Activated CD4-positive, alpha-beta T cell treated with anti-CD3 and anti-CD28 coated beads, Interleukin-2, Interleukin-6, amounts not matched to agents 100 ng/mL and 50 ng/mL, durations not matched to agents 16 hours and 8 hours (primary cell): ENCODE measurements at places on chromosomes 13 and 19.
A peak's percentile ranks its signal among the peaks of the same experiment; 100 is the strongest.

DNA sequence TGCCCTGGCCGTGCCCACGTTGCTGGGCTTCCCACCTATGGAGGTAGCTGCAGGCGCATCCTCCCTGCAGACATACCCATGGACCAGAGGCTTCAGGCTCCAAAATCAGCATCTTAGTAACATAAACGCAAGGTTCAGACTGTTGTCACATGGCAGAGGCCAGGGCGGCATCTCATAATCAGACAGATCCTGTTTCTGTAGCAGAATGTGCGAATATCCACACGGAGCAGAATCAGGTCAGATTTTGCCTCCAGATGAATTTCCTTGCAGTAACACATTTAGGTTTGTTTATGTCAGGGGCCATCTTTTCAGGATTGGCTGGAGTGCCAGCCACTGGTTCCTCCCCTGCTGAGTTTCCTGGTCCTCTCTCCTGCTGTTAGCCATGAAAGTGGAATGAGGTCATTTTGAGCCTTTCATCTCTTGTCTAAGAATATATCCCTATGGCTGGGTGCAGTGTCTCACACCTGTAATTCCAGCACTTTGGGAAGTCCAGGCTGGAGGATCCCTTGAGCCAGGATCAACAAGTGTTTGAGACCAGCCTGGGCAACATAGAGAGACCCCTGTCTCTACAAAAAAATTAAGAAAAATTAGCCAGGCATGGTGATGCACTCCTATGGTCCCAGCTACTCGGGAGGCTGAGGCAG lies 20.5 kb downstream of the SMARCA4 start:
- no peak for DNase-seq

- no peak for DNase-seq
These were observed 381.1 kb downstream of the LIG4 start for GRCh38 chr13:107834281-107834680.

GRCh38 chr19:1577090-1577928 lies 9.2 kb upstream of the MEX3D start:
- no peak for DNase-seq

- no peak for DNase-seq
These were observed 87.6 kb upstream of the MBNL2 start for GRCh38 chr13:97134364-97135095.

DNA sequence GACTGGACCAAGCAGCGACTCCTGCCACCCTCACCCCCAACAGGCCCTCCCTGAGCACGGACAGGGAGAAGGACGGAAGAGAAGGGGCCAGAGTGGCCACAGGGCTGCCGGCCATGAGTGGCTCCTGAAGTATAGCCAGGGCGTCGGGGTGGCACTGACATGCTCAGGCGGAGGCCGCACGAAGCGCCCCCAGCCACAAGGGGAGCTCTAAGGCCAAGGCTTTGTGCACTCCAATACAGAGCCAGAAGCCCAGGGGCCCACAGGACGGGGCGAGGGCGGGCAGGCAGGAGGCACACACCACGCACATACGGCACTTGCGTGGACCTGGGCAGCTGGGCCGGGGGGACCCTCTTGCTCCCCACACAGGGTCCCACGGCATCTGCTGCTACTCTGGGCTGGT lies 52.0 kb downstream of the KLF2 start:
- peak; percentile 58 for DNase-seq

GRCh38 chr13:67048084-67048820 lies 181.9 kb downstream of the PCDH9 start:
- DNase-seq = peak; percentile 0

- peak; percentile 47 for DNase-seq
These were observed 8.1 kb downstream of the PTGIR start for GRCh38 chr19:46616631-46617322.

DNA sequence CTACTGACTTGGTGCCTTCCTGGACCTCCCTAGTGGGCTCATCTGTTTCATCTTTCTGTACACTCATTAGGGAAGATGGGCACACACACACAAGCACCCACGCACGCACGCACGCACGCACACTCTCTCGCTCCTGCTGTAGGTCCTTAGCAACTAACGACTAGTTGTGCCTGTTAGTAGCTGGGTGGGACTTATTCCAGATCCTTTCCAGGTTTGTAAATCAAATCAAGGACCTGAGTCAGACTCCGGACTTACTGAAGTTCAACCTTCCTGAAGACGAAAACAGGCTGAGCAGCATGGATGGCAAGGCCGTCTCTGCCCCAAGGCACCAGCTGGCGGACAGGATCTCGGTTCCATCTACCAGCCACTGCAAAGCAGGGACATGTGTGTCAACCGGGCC lies 76.2 kb downstream of the SLC15A1 start:
- DNase-seq = no peak

GRCh38 chr19:38839816-38840582 lies 8.4 kb upstream of the ECH1 start:
- no peak for DNase-seq

DNA sequence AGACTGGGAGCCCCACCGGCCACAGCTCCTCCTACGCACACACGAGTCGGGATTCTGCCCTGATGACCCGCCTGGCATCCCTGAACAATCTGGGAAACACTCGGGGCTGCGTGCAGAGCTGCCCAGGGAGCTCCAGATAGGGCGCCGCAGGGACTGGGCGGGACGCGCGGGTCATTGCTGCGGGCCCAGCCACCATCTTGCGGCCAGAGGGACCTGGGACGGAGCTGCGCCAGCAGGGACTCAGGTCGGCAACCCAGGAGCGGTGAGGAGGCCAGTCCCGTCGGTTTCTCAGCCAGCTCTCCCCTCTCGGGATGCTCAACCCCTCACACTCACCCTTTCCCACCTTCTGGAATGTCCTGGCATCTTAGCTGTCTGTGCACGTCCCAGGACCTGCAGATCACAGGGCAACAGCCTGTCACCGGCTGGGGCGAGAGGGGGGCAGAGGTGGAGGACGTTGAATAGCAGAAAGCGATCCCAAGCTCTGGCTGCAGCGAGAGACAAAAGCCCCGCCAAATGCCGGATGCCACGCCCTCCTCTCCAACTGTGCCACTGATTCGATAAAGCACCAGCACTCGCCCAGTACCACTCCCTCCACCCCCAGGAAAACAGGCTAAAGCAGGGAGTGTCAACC lies 20.4 kb upstream of the ZNF91 start:
- DNase-seq = no peak

- DNase-seq = peak; percentile 53
These were observed 7.6 kb downstream of the CAPN12 start for GRCh38 chr19:38736413-38737280.

GRCh38 chr19:54096617-54097106 lies 3.9 kb downstream of the OSCAR start:
- peak; percentile 29 for DNase-seq

- peak; percentile 15 for DNase-seq
These were observed 17.9 kb downstream of the SLAIN1 start for GRCh38 chr13:77715233-77715891.

GRCh38 chr13:30373727-30374126 lies 48.6 kb upstream of the UBE2L5 start:
- DNase-seq = peak; percentile 51

DNA sequence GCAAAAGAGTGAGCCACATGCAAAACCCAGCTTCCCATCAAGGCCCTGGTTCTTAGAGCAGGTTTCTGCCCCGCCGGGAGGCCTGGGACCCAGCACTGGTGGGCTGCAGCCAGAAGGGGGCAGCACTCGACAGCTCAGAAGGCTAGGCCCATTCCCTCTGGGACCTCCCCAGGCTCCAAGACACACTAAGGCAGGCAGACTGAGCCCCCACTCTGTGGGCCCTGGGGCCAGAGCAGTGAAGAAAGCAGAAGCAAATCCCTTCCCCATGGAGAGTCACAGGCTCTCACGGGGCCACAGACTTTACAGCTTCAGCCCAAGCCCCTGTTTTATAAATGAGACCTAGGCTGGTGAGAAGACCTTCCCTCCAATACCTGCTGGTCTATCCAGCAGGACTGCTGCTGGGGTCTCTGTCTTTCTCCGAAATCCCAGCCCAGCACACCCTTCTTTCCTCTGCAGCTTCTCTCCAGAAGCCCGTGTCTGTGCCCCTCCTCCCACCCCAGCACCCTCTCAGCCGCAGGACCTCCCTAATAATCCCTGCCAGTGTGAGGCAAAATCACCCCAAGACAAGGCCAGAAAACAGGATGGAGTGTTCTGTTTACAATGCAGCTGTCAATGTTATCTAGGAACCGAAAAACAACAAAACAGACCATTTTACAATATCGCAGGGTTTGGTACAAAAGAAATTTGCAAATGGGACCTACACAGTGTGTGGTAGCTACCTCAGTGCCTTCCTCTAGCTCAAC lies 109.3 kb downstream of the ABCC4 start:
- peak; percentile 77 for DNase-seq

DNA sequence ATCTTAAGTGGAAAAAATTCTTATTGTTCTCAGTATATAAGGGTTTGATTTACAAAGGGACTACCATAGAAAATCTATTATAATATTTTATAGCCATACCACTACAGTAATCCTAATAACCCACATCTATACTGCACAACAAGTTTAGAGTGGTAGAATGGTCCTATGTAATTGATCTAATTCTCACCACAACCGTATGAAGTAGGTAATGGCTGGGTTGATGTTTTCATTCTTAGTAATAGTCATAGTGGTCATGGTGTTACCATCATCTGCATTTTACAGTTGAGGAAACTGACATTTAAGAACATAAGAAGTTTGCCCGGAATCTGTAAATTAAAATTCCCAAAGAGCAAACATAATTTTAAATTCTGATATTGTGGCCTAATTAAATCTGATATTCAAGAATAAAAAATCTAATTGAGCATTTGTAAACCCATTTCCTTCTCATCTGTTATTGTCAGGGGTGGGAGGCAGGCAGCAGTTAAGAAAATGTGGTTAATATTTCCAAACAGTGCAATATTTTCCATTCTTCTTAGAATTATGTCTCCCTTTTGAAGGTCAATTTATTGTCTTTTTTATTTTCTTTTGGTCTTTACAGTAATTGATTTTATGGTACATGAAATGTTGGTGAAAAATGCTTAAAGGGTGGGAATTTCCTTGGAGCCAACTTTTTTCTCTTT lies 65.6 kb downstream of the DHRS12 start:
- DNase-seq = peak; percentile 52

DNA sequence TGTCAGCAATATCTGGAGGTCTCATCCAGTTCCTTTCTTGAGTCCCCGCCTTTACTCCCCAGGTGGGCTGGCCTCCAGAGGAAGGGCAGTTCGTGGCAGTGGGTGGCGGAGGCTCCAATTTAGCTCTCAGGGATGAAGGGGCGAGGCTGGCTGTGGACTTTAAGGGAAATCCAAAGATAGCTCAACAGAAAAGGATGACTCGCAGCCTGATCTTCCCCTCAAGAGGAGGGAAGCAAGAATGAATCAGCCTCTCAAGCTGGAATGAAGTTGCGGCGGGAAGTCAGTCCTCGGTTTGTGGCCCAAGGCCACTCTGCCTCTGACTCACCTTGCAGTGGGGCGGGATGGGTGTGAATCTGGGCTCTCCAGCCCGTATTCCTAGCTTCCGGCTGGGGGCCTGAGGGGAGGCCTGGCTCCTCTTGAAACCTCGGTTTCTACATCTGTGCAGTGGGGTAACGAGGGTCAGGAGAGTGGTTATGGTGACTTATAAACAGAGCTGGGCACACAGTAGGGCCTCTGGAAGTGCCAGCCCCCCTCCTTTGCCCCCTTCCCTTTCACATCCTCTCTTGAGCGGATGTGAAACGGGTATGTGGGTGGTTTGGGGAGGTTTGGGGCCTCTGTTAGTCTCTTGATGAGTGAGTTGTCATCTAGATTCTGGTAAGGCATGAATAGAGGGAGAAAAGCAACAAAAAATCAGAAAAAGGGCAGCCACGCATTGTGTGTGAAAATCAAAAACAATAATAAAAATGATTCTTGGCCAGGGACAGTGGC lies 10.5 kb upstream of the SMG9 start:
- peak; percentile 97 for DNase-seq

- no peak for DNase-seq
These were observed 37.3 kb downstream of the CAPN12 start for GRCh38 chr19:38706792-38707511.

- DNase-seq = no peak
These were observed 36.6 kb downstream of the TGDS start for GRCh38 chr13:94559222-94559795.

DNA sequence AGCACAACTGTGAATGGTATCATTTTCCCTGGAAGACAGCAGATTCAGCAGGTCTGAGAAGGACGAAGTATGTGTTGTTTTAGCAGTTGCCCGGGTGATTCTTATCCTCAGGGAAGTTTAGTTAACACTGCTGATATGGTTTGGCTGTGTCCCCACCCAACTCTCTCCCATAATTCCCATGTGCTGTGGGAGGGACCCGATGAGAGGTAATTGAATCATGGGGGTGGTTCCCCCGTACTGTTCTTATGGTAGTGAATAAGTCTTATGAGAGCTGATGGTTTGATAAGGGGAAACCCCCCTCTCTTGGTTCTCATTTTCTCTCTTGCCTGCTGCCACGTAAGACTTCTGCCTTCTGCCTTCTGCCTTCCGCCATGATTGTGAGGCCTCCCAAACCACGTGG lies 81.0 kb upstream of the UBAC2 start:
- DNase-seq = peak; percentile 50
